ENCODE measurements at places on chromosomes 7 and 10.
A peak's percentile ranks its signal among the peaks of the same experiment; 100 is the strongest.

GRCh38 chr10:54131833-54132232 lies 669.2 kb downstream of the PCDH15 start:
- ATAC-seq, result no peak

DNA sequence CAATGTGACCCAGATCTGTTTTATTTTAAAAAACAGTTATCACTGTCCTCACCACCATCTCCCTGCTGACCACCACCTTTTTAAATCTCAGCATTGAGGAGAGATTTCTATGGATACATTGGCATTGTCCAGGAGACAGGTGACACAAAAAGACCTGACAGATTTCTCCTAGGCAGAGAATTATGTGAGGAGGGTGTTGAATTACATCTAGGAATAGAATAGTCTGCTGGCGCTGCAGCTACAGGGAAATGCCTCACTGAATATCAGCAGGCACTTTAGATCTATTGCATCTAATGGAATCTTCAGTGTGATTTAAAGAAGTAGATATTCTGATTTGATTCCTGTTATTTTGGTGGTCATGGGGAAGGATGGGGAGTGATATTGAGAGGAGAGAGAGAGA lies 593.5 kb downstream of the NRG3 start:
- ATAC-seq, result peak; percentile 53

DNA sequence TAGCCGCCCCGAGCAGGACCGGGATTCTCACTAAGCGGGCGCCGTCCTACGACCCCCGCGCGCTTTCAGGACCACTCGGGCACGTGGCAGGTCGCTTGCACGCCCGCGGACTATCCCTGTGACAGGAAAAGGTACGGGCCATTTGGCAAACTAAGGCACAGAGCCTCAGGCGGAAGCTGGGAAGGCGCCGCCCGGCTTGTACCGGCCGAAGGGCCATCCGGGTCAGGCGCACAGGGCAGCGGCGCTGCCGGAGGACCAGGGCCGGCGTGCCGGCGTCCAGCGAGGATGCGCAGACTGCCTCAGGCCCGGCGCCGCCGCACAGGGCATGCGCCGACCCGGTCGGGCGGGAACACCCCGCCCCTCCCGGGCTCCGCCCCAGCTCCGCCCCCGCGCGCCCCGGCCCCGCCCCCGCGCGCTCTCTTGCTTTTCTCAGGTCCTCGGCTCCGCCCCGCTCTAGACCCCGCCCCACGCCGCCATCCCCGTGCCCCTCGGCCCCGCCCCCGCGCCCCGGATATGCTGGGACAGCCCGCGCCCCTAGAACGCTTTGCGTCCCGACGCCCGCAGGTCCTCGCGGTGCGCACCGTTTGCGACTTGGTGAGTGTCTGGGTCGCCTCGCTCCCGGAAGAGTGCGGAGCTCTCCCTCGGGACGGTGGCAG lies at the start of gene MGMT:
Gene MGMT, plus strand, starts transcription at position 539 of the 656 bp plus-strand sequence.
- peak; percentile 92 for ATAC-seq

DNA sequence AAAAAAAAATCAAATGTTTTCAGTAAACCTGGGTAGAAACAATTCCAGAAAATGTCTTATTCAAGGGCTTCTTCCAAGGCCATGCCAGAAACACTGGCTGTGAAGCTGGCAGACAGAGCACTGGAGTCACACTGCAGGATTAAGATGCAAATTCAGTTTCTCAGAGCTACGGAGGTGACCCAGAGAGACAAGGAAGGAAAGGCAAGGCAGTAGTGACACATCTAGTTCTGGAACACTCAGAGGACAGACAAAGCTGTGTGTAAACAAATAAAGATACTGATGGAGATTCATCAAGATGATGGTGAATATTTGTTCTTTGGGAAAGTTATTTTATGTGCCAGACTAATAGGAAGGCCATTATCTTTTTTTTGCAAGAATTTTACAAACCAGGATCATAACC lies 608.3 kb upstream of the C7orf33 start:
- no peak for ATAC-seq

DNA sequence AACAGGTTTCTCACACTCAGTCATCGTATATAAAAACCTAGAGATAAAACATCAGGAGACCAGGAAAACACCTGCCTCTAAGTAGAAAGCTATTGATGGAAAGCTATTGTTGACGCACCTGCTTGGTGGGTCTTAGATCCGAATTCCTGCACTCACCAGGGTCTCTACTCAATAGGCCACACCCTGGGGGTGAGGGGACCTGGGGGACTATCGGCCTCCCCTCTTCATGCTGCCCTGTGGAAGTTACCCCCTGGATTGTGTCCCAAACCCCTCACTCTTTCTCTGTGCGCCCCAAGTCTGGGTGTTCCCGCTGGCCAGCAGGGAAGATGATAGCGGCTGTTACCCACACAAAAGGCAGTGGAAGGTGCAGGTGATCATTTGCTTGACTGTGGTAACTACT lies 313.0 kb downstream of the WDR37 start:
- ATAC-seq, result no peak

- ATAC-seq, result no peak
Observed at GRCh38 chr10:61901829-61902444, 438 bp downstream of the ARID5B start.

DNA sequence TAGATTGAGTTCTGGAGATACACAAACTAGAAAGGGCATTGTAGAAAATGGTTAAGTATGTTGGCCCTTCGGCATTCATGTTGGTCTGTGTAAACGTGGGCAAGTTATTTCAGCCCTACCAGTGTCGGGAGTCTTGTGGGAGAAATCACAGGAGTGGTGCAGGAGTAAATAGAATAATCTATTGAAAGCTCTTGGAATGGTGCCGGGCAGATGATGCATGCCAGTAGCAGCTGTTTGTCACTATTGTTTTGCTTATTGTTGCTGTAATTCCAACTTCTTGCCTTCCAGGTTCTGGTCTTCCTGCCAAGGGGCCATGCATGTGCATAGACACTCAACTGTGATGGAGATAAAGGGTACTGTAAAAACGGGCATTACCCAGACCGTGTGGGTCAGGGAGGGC lies 259.4 kb downstream of the CAMK1D start:
- ATAC-seq, result no peak

DNA sequence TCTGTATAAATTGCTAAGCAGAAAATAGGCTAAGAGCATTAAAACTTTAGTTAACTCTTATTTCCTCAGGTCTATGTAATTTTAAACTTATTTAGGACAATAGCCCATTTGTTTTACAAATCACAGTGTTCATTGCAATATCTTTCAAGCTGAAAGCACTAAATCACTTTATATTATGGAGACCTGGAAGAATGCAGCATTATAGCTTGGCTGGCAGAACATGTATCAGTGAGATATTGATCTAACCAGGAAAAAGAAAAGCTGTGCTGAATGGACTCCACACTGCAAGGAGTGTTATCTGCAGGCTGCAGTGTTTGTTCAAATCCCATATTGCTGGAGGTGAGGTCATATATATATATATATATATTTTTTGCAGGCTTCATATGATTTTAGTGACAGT lies 517.5 kb downstream of the NRG3 start:
- ATAC-seq, result no peak

DNA sequence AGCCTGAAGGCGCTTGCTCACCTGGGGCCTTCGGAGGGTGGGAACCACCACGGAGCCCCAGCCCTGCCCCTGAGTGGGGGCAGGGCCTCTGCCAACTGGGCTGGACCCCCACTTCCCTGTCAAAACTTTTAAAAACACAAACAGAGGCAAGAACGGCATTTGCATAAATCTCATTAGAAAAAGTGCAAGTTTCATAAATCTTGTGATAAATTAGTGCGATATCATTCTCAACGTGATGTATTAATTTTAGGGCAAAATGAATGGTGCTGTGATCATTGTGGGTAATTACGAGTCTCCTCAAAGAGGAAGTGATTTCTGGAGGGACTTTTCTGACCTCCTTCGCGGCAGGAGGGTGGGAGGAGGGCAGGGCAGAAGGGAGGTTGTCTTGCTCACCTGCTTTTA lies 98.3 kb downstream of the CDH23 start:
- ATAC-seq, result no peak
